ENCODE measurements at places on chromosomes 13 and 19.

GRCh38 chr13:89150362-89150761 is 1479.2 kb downstream of the SLITRK5 start:
- DNase-seq = no peak

- DNase-seq = no peak
These were observed 1.6 kb upstream of the MARK4 start for GRCh38 chr19:45249261-45250033.

- DNase-seq = no peak
These were observed 17.6 kb downstream of the PPP1R12C start for GRCh38 chr19:55099557-55100506.

- DNase-seq = no peak
These were observed 1550.8 kb upstream of the SLC10A2 start for GRCh38 chr13:104616990-104617389.

DNA sequence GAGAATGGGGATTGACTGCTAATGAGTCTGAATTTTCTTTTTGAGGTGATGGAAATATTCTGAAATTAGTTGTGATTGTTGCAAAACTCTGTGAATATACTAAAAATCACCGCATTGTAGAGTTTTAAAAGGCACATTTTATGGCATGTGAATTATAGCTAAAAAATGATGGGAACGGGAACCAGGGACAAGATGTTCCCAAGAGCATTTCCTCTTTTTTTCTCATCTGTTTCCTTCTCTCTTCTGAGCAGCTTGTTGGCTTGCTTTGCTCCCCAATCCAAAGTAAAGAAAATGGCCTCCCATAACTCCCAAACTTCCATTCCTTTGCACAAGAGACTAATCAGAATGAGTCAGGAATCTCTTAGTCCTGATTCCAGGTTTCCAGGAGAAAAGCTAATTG is 459.2 kb downstream of the TSHZ3 start:
- DNase-seq = no peak

GRCh38 chr13:97567510-97568243 is 133.7 kb downstream of the RAP2A start:
- no peak for DNase-seq

DNA sequence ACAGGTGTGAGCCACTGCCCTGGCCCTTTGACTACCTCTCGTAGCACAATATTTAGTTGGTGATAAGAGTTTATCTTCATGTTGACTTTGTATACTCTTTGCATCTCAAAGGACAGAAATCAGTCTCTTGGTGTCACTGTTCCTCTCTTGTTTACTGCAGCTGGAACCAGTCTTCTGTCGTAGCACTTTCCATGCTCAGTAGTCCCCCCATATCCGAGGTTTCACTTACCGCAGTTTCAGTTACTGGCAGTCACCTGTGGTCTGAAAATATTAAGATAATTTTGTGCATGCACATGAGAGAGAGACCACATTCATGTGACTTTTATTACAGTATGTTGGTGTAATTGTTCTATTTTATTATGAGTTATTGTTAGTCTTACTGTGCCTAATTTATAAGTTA is 49.1 kb downstream of the WASF3 start:
- DNase-seq = no peak

DNA sequence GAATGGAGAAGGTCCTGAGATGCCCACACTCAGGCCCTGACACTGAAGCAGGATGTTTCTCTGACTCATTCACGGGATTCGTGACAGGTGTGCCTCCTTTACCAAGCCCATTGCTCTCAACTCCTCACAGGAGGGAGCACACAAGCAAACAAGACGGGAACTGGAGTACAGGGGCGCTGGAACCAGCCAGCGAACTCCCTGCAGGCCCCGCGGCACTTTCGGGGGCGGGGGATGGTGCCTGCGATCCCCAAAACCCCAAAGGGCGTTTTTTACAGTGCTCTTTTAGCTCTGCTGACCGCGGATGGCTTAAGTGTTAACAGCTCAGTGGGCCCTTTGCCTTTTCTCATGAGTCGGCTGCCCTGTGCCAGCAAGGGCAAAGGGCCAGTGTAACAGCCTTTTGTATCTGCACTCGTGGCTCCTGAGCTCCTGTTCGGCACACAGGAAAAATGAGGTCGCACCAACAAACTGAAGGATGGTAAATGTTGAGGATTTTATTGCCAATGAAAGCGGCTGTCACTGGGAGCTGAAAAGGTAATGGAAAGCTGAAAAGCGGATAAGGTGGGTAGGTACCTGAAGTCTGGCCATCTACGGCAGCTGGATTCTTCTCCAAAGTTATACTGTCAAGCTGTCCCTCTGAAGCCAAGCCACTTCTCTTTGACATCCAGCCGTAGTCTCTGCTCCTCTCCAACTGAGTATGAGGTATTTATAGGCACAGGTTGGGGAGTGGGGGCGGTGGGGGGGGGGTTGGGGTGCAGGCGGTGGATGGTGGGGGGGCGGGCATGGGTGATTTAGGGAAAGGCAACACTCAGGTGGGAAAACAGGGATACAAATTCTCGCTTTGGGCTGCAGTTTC is 65.0 kb upstream of the TRPC4 start:
- no peak for DNase-seq

DNA sequence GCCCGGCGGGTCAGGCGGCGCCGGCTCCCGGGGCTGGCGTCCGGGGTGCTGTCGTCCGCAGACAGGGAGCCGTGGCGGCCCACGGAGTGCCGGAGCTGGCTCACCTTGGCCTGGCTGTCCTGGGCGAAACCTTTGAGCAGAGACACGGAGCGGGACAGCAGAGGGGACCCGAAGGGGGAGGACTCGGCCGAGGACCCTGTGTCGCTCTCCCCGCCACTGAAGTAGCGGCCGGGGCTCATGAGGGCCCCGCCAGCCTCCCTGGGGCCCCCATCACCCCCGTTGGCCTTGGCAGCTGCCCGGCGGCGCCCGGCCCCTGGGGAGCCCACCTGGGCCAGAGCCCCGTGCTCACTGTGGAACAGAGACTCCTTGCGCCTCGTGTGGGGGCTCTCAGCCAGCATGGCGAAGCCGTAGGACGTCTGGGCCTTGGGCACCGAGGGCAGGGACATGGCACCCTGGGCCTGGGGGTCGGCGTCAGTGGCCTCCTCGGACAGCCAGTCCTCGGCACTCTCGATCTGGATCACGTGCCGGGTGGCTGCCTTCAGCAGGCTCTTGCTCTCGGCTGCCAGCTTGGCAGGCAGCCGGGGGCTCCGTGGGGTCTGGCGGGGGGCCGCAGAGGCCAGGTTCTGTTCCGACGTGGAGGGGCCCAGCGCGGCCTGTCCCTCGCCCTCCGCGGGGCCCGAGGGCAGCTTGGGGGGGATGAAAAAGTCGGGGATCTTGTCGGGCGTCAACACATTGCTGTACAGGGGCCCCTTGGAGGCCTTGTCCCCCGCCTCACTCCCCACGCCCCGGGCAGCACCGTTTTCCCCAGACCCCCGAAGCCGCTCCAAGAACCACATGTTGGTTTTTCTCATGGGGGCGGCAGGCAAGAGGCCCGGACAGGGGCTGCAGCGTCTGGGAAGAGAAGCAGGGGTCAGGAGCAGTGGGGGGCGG is 1.2 kb downstream of the C2CD4C start:
- DNase-seq = no peak

- no peak for DNase-seq
These were observed 274.2 kb downstream of the MYO16 start for GRCh38 chr13:108903613-108904012.

DNA sequence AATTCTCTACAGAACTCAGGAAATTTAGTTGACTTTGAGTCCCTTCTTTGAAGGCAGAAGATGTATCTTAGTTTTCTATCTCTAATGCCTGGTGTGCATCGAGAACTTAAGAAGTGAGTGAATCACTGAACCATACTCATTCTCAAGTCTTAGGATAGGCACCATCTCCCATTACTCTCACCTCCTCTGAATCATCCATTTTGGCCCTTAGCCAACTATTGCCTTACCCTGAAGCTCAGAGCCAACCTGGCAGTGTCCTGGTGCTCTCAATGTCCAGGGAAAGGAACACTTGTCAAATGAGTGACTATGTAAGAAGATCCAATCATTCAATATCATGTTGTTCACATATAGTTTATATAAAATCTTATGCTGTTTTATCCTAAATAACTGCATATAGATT is 146.6 kb downstream of the RGCC start:
- DNase-seq = no peak

- no peak for DNase-seq
These were observed 1306.0 kb upstream of the SLC10A2 start for GRCh38 chr13:104372095-104372655.

DNA sequence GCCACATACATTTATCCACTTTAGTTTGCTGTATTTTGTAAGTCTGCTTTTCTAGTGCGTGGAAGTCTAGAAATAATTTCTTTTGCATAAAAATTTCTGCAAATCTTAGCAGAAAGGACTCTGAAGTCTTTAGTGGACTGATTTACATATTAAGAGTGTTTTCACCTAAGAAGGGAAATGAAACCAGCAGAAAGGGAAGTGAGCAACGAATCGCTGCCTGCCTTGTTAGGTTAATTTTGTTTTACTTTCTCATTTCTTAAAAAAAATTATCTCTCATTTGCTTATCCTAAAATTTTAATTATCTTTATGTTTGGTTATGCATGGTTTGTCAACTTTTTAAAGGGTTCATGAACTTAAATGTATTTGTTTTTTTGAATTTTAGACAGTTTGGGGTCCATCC is 767 bp upstream of the GPR18 start:
- peak; percentile 47 for DNase-seq

- DNase-seq = no peak
These were observed 6.9 kb downstream of the KIR3DL3 start for GRCh38 chr19:54731191-54731590.

GRCh38 chr19:5958074-5958850 is 19.7 kb downstream of the RANBP3 start:
- DNase-seq = no peak

- DNase-seq = no peak
These were observed 692 bp downstream of the ZNF234 start for GRCh38 chr19:44142059-44142433.

DNA sequence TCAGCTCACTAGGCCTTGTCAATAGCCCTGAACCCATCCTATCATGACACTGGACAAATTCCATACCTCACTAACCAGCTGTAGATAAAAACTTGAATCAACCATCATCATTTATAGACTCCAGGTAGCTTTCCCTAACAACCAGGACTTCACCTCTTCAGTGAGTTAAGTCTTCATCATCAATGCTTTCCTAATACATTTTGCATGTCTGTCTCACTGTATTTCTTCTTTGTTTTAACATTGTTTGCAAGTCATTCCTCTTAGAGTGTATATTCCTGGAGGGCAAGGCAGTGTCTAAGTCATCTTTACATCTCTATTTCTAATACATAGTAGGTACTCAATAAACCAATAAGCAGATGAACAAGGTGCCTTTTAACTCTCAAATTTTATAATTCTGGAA is 123.4 kb upstream of the RFC3 start:
- DNase-seq = no peak

DNA sequence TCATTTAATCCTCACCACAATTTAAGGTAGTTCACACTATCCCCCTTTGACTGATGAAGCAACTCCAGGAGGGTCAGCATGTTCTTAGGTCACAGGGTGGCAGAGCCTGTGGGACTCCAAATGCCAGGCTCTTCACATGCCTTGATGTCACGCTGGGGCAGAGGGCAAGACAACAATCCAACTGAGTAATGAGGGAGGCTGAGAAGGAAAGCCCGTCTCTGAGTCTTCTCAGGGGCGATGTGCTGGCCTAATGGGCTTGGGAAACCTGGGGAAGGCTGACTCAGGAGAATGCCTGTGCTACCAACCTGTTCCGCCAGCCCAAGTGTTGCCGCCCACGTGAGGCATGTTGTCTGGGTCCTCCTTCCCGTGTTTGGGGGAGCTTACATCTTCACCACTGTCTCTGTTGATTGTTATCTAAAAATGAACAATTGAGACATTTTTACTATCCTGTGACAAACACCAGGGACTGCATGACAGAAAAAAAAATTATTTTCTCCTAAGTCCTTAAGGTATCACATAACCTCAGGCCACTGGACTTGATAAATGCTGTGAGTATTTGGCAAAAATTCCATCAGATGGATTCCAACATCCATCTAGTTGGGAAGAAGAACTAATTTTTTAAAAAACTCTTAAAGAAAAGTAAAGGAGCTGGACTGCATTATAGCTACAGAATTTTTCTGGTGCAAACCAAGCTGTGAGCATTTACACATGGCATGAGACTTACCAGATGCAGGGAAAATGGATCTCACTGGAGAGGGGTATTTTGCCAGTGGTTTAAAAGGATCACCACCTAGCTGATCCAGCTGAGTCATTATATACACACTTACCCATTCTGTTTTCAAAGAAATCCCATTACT is 157.5 kb downstream of the RGCC start:
- no peak for DNase-seq

DNA sequence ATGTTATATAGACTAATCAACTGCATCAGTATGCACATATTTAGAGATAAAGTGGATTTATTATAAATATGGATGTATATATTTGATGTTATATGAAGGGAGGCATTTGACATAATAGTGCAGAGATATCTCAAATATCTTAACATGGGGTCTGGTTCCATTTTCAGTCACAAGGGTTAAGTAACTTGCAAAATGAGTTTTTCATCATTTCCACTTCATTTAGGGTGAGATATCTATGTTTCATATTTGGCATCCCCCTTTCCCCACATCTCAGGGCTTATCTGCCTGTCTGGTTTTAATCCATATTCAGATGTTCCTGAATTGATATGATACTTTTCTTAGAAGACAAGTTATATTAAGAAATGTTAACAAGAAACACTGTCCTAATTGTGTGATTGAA is 2141.2 kb downstream of the PCDH9 start:
- DNase-seq = no peak

GRCh38 chr19:35247526-35248309 is 1.1 kb upstream of the LSR start:
- DNase-seq = no peak

- DNase-seq = no peak
These were observed 8.4 kb downstream of the KANK3 start for GRCh38 chr19:8334458-8335342.

DNA sequence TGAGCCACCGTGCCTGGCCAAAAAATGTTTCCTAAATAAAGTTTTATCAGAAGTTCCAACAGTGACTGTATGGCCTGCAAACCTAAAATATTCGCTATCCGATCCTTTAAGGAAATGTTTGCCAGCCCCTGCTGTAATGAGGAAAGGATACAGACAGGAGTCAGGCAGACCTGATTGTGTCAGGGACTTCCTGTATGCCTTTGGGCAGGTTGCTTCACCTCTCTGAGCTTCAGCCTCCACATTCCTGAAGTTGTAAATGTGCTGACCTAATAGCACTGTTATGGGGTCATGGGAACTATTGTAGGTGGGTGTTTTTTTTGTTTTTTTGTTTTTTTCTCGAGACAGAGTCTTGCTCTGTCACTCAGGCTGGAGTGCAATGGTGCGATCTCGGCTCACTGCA is 6.2 kb downstream of the ABHD8 start:
- DNase-seq = no peak

DNA sequence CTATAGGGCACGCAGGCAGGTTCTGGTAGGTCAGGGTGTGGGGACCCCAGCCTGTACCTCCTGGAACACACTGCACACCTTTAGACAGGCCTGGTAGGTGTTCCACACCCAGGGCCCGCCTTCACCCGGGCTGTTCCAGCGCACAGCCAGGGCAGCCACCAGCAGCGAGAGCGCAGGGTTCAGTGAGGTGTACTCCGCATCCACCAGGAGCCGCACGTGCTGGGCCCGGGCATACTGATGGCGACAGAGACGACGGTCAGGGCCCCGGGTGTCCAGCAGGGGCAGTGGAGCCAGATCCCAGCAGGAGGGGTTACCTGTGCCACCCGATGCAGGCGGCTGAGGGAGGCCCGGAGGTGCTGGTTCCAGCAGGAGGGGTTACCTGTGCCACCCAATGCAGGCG is 6.0 kb downstream of the PRODH2 start:
- DNase-seq = no peak

- DNase-seq = no peak
These were observed 721.8 kb downstream of the PCDH9 start for GRCh38 chr13:66508153-66508909.

GRCh38 chr13:70087247-70087646 is 20.4 kb upstream of the ATXN8OS start:
- DNase-seq = no peak
